ENCODE measurements at places on chromosomes 4 and X.

DNA sequence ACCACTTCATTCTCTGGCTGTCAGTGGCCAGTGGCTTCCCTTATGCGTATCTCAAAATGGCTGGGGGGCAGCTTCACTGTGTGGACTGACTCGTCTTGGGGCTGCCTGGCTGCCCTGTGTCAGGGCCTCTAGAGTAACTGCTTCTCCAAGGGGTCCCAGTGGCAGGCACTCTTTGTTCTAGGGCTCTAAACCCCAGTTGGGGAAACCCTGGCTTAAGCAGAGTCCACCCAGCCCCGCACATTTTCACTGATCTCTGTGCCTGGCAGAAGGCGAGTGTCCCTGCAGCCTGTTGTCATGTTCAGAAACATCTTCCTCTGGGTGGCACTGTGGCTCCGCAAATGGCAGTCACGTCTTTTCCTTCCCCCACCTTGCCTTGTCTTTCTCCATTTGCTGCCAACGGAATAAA lies 59.7 kb downstream of the NBDY start:
- no peak for DNase-seq

- DNase-seq: no peak
Measured at GRCh38 chrX:97551821-97552220, 668.1 kb downstream of the RPA4 start.

DNA sequence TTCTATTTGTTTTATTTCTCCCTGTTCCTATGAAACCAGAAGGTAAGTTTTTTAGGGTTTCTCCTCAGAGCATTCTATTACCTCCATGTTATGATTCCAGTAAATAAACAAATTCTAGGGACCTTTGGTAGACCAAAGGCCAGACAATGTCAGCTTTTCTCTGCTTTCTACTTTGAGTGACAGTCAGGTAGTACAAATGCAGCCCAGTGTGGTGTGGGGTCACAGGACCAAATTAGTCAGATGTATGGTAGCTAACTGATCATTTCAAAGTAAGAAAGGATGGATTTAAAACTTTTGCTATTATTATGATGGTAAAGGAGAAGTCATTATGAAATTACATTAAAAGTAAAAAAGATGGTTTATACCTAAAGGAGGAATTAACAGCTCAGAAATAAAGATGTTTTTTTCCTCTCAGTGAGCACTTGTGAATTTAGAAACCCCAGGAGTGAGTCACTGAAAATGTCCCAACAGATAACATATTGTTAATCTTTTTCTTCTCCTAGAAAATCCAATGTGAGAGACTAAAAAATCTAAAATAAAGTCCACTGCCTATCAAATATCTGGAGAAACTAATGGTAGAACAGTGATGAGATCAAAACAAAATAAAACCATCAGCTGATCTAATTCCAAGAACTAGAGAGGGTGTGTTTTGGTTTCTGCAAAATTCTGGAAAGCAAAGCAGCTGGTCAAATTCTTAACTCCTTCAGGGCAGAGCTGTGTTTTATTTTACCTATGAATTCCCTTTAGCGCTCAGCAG lies 16.6 kb upstream of the KLHL2 start:
- DNase-seq: no peak

GRCh38 chr4:156377036-156377710 lies 423.5 kb upstream of the CTSO start:
- DNase-seq: no peak

DNA sequence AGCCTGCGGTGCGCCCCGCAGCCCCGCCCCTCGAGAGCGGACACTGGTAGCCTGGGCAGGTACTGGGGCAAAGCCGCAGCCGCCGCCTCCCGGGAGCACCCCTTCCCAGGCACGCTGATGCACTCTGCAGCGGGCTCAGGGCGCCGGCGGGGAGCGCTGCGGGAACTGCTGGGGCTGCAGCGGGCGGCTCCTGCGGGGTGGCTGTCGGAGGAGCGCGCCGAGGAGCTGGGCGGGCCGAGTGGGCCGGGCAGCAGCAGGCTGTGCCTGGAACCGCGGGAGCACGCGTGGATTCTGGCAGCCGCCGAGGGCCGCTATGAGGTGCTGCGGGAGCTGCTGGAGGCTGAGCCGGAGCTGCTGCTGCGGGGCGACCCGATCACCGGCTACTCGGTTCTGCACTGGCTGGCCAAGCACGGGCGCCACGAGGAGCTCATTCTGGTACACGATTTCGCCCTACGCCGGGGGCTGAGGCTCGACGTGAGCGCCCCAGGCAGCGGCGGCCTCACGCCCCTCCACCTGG lies 401 bp downstream of the SOWAHD start:
- DNase-seq: peak; percentile 1

GRCh38 chr4:102717448-102718092 lies 43.2 kb downstream of the MANBA start:
- no peak for DNase-seq

GRCh38 chr4:87050596-87050995 lies 115.8 kb downstream of the AFF1 start:
- no peak for DNase-seq

DNA sequence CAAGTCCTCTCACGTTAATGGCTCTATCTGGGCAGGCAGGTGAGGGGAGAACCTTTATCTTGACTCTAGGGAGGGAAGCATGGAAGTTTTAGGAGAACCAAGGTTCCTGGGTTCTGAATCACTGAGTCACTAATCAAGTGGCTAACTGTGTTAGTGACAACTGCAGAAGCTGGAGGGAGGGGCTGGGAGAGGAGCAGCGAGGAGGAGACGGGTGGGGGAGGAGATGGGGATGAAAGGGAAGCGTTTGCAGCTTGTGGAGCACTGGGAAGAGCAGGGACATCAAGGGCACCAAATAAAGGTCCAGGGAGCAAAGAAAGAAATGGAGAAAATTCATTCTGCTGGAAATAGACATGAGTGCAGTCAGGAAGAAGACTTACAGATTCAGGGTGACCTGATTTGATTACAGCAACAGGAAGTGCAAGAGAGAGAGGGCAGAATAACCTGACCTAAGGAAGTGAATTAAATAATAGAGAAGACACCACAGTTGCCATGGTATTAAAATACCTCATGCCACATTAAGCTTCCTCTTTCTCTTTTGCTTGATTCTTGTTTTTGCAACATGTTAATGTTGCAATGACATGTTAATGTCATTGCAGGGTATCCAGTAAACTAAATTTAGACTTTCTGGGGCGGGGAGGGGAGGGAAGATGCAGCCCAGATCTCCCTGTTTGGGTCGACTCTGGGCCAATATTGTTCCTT lies 4.5 kb upstream of the SETD7 start:
- DNase-seq: no peak

- DNase-seq: no peak
Measured at GRCh38 chrX:39626749-39627148, 471.0 kb downstream of the BCOR start.

- DNase-seq: no peak
Measured at GRCh38 chrX:26914232-26914631, 548.9 kb downstream of the PPP4R3C start.

DNA sequence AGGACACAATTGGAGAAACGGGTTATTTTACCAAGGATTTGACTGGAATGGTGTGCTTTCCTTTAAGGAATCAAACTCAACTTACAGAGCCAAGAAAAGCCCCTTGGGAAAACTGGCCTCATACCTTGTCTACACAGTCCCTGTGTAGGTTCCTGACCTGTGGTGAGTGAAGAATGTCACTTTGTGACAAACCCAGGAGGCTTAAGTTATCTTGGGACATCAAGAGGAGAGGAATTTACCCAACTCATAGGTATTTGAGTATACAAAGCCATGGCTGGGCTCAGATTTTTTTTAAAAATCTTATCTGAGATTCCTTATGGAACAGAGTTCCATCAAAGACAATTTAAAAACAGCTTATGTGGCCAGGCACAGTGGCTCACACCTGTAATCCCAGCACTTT lies 112.1 kb downstream of the EIF4E start:
- no peak for DNase-seq

Measured in activated CD4-positive, CD25-positive, alpha-beta regulatory T cell treated with anti-CD3 and anti-CD28 coated beads, Interleukin-2, amount 50 U/mL, for 16 hours (primary cell).